ENCODE measurements at places on chromosomes 2 and 18.

- peak; percentile 17 for DNase-seq
Measured at GRCh38 chr18:7452331-7452730, 114.8 kb upstream of the PTPRM start.

- no peak for DNase-seq
Measured at GRCh38 chr2:72916743-72917137, 579 bp upstream of the EMX1 start.

DNA sequence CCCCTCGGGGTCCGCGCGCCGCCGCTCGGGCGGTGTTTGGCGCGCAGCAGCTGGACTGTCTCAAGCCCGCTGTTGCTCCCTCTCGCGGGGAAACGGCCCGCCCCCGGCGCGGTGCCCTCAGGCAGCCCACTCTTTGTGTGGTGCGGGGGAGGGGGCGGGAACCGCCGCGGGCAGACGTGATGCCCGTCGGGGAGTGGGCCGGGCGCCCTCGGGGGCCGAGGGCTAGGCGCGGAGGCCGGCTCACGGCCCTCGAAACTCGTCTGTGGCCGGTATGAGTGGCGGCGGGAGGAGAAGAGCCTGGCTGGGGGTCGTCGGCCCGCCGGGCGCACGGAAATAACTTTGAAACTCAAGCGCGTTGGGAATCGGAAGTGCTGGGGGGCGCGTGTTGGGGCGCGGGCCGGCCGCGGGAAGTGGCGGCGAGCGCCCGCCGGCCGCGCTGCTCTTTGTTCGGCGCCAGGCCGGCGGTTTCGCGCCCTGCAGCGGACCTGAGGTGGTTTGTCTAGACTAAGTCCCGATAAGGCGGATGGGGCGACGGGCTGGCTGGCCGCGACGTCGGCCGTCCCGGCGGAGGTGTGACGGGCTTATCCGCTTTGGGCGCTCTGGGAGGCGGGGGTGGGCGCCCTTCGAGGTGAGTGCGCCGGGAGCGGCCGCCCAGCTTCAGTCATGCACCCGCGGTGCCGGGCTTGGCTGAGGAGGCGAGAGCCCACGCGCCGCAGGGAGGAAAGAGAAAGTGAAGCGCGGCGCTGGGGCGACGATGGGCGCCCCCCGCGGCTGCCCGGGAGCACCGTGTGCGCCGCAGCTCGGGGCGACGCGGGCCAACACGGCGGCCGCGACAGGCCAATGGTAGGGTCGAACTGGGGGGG, 679 bp downstream of the PTMA start:
- peak; percentile 65 for DNase-seq

GRCh38 chr2:223486751-223487150, 115.4 kb downstream of the SCG2 start:
- DNase-seq, result no peak

GRCh38 chr2:230829959-230830358, 34.8 kb upstream of the ITM2C start:
- no peak for DNase-seq

DNA sequence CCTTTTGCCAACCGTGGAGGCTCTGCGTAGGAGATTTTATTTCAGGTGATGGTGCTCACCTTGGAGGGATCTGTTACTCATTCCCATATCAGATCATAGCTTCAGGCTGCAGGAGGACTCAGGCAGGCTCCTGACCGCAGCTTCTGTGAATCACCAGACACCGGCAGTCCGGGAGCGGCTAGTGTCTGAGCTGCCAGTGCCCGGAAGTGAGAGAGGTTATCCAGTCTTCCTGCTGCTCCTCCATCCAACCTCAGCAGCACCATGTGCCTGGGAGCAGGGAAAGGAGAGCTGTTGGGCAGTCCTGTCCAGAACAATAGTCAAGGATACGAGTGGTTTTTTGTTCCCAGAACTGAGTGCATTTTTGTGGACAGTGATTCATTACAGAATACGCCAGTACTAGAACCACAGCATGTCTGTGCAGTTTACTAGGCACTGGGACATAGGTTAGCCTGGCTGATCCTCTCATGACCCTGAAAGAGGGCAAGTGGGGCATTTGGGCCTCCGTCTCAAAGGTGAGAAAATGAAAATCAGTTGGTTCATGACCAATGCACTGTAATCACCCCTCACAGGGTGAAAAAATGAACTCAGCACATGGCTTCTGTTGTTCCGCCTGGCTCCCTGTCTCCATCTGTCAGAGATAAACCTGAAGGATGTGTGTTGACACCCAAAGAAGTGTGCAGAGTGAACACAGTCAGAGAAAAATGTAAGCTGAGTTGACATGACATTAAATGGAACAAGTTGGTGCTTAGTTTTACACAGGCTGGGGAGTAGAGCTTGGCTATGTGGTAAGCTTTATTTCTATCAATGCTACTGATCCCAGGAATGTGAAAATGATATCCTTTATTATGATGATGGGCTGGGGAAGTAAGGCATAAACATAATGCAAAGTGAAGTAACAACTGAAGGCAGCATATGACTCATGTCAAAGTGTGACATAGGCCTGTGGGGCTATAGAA, 12.2 kb downstream of the FHOD3 start:
- no peak for DNase-seq

DNA sequence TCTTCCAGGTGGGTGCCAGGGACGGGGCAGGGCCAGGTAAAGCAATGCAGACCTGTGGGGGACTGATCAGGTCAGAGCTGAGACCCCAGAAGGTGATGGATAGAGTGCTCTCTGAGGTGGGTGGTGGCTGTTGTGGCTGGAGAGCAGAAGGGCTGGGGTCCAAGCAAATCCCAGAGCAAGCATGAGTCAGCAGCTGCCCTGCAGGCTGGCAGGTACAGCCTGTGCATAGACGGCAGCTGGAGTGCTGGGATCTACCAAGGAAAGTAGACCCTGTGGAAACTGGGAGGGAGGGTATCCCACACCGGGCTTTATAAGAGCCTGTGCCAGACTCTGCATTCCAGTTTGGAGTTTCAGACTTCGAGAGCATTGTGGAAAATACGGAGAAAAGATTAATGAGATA, 663 bp downstream of the TRIM54 start:
- DNase-seq, result no peak

DNA sequence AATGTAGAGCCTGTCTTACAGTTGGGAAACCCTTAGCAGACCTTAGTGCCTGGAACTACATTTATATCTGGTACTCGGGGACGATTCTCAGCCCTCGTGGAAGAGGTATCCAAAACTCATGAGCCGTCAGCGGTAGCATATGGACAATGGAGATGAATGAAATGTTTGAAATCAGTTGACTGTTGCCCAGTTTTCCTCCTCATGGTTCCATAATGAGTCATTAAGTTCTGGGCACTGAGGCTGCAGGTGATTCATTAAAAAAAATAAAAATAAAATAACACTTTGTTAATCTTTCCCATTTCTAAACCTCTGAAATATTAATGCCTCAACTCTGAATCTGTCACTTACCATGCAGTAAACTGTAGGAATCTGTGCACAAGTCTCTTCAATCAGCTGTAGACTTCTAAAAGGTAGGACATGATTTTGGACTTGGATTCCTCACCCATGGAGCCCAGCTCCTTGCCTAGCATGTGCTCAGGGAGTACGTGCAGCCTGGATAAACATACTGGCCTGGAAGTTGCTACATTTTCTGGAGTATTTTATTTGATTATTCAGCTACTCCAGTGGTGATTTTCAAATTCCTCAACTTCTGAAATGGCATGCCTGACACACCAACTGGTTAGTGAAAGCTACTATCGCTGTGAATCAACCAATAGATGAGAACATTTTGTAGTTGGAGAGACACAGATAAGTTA, 979.2 kb downstream of the CNTNAP5 start:
- DNase-seq, result no peak

- no peak for DNase-seq
Measured at GRCh38 chr2:82027921-82028615, 1723.5 kb upstream of the LRRTM1 start.

- DNase-seq, result no peak
Measured at GRCh38 chr2:96097951-96098823, 18.2 kb downstream of the ADRA2B start.

DNA sequence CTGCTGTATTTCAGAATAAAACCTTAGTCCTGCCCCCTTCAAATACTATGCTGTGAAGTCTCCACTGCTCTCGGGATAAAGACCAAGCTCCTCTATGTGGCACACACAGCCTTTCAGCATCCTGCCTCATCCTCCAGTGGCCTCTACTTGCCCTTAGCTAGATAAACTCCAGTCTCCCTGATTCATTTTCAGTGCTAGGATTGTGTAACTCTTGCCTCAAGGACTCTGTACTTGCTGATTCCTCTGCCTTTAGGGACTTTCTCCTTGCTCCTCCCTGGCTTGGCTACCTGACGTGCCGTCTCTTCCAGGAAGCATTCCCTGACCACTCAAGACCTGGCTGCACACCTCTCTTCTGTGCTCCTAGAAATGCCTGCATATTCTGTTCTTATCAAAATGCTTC, 416.7 kb downstream of the MTX2 start:
- DNase-seq, result no peak

DNA sequence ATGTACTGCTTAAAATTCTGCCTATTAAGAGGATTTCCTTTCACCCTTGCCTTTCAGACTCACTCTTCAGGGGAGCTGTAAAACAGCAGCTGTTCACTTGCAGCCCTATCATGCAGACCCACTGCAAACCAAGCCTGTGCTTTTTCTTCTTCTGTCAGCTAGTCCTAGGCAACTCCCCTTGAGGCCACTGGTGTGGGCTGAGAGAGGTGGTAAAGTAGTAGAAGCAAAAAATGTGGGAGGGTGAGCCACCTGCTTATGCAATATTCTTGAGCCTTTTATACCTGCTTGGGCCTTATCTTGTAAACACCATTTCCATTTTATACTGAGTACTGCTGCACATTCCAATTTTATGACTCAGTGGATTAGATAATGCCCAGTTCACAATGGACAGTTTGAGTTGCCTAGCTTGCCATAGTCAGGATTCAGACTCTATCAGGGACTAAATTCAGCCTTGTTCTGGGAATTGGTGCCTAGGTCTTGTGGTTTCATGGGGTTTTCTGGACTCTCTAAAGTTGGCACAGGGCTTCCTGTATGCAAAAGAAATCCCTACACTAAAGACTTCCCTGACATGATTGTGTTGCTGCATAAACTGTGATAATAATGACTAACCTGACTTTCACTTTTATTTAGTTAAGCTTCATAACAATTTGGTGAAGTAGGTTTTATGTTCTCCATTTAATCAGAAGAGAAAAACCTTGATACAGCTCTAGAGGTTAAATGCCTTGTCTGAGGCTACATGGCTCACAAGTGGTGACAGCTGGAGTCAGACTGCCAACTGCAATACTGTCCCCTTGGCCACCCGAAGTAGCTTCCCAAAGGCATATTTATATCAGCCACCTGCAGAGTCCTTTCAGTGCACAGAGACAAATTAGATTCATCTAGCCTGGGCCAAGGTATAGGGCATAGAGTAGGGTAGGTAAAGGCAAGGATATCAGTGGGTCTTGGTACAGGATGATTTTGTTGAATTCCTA, 47.4 kb upstream of the KDM3A start:
- DNase-seq, result no peak

DNA sequence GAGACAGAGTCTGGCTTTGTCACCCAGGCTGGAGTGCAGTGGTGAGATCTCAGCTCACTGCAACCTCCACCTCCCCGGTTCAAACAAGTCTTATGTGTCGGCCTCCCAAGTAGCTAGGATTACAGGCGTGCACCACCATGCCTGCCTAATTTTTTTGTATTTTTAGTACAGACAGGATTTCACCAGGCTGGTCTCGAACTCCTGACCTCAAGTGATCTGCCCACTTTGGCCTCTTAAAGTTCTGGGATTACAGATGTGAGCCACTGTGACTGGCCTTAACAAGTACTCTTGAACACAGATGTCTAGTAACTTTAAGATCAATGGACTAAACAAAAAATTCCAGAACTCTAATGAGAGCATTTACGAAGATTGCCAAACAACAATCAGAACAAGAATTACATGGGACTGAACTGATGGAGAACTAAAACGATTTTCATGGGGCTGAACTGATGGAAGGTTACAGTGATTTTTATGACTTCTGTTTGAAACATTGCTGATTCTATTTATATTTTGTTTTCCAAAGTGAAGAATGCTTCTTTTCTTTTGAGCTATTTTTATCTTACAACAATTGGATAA, 46.5 kb upstream of the ST3GAL5 start:
- DNase-seq, result no peak

DNA sequence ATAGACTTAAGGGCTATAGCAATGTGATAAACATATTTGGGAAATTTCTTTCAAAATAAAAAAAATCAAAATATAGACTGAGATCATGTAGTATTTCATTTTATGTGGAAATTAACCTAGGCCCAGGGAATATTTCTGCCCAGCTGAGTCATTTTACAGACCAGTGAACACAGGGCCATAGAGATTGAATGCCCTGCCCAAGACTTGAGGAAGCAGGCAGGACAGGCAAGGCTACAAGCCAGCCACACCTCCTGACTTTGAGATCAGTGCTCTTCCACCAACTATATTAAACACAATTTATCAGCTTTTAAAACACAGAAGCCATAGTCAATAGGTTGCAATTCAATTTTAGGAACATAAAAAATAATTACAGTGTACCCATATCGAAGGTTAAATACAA, 12.9 kb downstream of the CCDC148 start:
- no peak for DNase-seq

DNA sequence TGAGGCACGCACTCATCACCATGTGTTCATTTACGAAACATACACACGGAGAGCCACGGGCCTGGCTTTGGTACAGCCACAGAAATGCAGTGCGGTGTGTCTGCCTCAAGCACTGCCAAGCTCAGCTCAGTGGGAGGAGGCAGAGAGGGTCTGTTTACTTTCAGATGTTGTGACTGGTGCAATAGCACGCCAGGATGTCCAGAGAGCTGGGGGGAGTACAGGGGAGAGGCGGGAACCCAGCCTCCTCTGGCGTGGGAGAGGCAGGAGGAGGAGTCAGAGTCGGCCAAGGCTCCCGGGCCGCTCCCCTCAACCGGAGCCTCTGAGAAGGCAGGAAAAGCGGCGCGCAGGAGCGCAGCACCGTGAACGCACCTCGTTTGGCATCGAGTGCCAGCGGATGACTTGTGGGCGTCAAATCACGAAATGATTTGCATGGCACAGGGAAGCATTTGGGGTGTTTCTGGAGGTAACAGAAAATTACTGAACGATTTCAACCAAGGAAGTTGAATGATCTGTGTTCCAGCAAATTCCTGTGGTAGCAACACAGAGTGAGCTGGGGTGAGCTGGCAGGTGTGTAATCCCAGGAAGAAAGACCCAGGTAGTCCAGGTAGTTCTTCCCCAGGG, 143.0 kb downstream of the ZNF516 start:
- DNase-seq, result no peak

DNA sequence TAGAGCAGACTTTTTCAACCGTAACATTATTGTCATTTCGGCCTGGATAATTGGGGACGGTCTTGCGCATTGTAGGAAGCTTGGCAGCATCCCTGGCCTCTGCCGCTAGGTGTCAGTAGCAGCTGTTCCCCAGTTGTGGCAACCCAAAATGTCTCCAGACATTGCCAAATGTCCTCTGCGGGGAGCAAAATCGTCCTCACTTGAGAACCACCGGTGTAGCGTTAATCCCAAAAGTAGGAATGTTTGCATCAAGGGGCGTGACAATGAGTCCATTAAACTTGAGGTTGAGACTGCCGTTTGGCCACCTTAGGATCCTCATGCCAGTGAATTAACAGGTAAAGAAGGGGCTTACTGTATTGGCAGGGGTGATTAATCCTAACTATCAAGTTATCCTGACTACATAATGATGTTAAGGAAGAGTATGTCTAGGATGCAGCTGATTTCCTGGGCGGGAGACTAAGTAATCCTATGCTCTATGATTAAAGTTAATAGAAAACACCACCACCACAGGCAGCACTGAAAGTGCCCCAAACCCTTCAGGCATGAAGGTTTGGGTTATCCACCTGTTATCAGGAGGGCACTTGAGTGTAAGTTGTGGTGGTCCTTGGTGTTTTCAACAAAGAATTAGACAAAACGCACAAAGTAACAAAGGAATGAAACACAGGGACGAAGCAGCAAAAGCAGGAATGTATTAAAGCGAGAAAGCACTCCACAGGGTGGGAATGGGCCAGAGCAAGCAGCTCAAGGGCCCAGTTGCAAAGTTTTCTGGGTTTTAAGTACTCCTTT, 4.9 kb upstream of the ZC3H8 start:
- DNase-seq, result peak; percentile 90
